ENCODE measurements at places on chromosomes 16 and 17.
A peak's percentile ranks its signal among the peaks of the same experiment; 100 is the strongest.

DNA sequence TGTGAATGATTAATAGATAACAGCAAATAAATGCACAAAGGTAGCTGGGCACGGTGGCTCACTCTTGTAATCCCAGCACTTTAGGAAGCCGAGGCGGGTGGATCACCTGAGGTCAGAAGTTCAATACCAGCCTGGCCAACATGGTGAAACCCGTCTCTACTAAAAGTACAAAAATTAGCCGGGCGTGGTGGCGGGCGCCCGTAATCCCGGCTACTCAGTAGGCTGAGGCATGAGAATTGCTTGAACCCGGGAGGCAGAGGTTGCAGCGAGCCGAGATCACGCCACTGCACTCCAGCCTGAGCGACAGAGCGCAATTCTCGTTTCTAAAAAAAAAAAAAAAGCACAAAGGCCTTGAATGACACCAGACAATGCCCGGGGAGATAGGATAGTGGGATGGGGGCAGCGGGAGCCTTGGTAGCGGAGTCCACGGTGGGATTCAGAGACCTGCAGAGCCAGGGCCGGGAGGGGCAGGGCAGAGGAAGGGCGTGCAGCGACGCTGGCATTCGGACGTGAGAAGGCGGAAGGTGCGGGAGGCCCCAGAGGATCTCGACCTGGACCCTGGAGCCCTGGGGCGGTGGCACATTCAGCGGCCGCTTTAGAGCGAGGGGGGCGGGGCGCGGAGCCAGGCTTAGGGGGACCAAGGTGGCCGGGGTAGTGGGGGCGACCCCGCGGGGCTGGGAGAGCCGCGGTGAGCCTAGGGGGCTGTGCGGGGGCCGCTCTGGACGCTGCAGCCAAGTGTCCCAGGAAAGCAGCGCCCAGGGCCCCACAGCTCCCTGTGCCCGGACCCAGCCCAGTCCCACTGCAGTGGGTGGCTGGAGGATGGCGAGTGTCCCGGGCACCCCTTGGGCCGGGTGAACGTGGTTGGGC lies 999 bp upstream of the FLYWCH2 start:
- DNase-seq, result no peak

DNA sequence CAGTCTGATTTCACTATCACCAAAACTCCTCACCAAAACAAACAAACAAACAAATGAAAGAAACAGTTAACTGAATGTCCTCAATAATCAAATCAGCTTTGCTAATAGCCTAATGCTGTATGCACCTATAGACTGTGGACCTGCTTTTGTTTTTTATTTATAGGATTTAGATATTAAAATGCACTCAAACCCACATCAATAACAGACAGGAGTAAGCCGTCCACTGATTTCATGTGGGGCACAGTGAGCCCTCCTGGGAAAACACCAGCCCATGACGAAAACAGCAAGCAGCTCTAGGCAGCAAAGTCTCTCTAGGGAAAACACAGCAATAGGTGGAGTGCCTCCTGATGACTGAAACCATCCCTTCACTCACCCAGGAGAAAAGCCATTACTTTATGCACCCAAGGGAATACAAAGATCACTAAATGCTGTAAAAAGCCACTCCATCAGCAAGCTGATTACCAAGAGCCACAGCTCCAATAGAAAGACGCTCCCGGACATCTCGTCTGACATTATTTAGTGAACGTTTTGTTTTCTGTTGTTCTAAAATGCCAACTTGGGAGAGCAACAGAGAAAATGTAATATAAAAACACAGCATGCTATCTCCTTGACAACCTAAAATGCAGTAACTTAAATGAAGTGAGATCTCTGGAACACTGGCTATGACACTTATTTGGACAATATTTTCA lies 47.8 kb downstream of the ANKFY1 start:
- DNase-seq, result no peak

DNA sequence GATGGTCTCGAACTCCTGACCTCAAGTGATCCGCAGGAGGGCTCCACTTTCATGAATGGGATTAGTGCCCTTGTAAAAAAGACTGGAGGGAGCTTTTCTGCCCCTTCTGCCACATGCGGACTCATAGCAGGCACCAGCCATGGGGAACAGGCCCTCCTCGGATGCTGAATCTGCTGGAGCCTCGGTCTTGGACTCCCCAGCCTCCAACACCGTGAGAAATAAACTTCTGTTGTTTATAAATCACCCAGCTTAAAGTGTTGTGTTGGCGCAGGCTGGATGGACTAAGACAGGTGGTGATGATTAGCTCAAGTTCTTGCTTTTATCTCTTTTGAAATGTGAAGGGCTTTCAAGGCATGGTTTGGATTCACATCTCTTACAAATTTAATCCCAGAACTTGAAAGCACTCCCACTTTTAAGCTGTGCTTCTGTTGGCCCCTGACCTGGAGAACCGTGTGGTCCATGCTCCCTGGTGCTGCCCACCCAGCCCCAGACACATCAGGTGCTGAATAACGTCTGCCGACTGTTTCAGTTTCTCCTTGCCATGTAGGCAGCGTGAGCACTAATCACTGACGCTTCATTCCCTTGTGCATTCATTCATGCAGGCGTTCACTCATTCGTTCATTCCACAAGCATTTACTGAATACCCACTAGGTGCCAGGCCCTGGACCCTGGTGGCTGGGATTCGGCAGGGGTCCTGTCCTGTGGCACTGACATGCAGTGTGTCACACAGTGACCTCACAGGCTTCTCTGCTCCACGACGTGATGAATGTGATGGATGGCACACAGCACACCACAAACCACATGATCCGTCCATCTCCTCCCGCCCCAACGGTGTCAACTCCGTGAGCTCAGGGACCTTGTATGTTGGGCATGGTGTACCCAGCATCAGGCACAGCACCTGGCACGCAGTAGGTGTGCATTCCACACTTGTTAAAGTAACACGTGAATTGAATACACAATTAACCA lies 8.9 kb downstream of the CIBAR2 start:
- DNase-seq, result no peak

DNA sequence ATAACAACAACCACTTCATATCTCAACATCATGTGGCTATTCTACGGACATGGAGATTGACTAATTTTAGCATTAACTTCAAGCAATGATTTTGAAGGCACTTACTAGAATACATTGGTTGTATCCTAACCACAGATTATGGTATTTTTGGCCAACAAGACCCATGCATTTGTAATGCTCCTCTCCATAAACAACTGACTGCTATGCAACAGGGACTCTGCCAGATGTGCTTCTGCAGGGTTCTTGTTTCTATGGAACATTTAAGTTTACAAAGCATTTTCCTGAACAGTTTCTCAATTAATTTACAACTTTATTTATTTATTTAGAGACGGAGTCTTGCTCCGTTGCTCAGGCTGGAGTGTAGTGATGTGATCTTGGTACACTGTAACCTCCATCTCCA lies 178.0 kb downstream of the PARN start:
- no peak for DNase-seq

DNA sequence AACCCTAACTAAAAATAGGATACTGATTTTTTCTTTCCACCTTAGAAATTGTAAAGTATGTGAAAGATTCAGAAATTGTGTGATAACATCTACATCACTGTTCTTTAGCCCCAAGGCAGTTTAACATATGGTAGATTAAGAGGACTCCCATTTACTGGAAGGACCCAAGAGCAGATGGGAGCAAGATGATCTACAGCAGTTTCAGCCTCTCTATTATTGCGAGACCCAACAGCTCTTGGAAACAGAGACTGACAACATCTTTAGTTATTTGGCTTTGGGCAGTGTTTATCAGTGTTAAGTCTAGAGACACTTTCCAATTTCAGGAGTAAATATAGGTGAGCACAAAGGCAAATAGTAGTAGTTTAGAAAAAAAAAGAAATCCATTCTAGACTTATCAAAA lies 124.9 kb upstream of the CORO6 start:
- DNase-seq, result no peak

GRCh38 chr16:6897876-6898485 lies 434.7 kb upstream of the RBFOX1 start:
- DNase-seq, result no peak

- peak; percentile 58 for DNase-seq
Observed at GRCh38 chr16:68091380-68092261, 6.5 kb downstream of the NFATC3 start.

DNA sequence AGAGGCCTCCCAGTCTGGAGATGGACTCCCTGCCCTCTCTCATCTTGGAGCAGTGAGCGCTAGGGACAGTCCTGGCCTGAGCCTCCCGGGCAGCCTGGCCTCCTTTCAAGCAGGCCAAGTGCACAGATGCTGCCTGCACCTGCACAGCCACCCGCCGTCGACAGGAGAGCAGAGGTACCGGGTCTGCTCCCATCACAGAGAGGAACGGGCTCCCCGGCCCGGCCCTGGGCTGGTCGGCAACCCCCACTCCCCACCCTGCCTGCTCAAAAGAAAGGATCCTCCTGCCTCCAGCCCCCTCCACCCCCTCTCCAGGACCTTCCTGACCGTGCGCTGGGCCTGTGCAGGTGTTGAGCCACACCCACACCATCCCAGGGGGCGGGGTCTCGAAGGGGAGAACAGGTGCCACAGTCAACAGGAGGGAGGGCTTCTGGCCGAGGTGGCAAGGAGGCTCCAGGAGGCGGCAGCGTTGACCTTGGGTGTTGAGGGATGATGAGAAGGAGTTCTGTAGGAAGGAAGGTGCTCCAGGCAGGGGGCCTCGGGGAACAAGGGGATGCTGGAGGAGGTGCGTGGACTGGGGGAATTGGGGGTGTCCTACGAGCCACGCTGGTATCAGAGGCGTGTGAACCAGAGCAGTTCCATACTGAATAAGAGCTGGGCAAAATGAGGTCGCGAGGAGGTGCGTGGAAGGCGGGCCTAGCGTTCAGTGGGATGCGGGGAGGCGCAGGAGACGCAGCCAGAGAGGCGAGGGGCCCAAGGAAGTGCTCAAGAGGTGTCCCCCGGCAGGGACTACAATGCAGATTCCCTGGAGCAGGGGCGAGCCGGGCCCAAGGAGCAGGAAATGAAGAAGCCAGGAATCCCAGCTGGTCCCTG lies 967 bp upstream of the CDH15 start:
- peak; percentile 53 for DNase-seq

DNA sequence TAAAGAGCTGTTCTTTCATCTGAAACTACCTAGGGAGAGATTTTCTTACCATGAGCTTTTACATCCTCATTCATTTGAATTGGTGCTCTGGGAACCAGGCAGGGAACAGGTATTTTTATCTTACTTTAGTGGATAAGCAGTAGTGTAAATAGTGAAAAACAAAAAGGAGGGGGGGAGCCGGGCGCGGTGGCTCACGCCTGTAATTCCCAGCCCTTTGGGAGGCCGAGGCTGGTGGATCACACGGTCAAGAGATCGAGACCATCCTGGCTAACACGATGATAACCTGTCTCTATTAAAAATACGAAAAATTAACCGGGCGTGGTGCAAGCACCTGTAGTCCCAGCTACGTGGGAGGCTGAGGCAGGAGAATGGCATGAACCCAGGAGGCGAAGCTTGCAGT lies 41.0 kb downstream of the HOXB1 start:
- no peak for DNase-seq

DNA sequence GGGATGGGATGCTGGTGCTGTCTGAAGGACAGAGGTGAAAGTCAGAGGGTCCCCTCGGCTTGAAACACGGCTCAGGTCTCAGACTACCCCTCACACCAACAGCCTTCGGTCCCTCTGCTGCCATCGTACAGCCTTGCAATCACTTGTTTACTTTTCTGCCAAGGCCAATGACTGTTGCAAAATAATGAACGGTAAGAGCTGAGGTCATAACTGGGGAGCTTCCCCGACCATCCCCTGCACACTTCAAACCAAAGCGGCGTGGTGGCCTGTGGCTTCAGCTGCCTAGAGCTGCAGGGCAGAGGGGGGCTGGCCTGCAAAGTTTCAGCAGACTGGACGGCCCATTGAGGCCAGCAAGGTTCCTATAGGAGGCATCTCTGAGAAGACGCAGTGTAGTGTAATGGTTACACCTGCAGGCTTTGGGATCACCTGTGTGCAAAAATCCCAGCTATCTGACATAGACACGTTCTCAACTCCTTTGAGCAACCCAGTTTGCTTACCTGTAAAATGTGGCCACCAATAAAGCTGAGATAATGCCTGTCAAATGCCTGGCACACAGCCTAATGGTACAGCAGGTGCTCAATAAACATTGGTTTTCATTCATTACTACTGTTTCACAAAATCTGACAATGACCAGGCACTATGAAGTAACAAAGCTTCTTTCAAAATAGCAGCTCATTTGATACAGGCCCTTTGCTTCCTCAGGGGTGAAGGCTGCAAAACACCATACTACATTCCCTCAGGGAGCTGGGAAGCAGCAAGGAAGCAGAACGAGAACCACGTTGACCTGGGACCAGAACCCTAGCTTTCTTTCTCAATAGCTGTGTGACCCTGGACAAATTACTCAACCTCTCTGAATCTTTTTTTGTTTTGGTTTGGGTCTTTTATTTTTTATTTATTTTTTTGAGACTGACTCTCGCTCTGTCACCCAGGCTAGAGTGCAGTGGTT lies 5.0 kb downstream of the PAM16 start:
- no peak for DNase-seq

GRCh38 chr16:84970447-84971127 lies 40.7 kb downstream of the ZDHHC7 start:
- peak; percentile 31 for DNase-seq

GRCh38 chr17:70896843-70897242 lies 727.5 kb downstream of the KCNJ2 start:
- DNase-seq, result no peak

DNA sequence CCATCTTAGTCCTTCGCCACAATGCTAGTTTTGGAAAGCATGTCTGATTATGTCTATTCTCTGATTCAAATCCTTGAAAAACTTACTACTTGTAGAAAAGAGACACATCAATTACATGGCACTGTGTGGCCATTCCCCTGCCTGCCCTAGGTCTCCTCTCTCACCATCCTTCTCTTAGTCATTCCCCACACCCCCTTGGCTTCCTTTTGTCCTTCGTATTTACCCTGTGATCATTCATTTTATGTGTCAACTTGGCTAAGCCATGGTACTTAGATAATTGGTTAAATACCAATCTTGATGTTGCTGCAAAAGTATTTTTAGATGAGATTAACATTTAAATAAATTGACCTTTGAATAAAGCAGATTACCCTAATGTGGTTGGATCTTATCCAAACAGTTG lies 122.9 kb upstream of the CDH11 start:
- no peak for DNase-seq

DNA sequence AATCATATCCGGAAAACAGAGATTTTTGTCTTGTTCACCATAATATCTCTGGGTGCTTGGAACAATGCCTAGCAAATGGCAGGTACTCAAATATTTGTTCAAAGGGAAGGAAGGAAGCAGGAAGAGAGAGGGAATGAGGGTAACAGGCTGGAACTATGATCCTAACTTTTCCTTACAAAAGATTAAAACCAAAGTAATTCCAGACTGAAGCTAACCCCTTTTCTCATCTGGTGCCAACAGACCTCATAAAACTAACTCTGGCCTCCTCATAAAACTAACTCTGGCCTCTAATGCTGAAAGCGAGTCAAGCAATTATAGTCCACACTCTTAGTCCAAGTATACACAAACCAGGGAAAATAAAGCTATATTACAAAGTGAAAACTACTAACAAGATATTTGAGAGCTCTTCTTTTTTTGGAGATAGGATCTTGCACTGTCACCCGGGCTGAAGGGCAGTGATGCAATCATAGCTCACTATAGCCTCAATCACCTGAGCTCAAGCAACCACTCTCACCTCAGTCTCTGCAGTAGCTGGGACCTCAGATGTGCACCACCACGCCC lies 84.6 kb downstream of the KANSL1 start:
- DNase-seq, result no peak
